Activated CD8-positive, alpha-beta T cell treated with anti-CD3 and anti-CD28 coated beads, Interleukin-2, amount 10 ng/mL, durations not matched to agents 7 days and 5 days (primary cell): ENCODE measurements at places on chromosomes 5 and 9. TPM values are rescaled to one million over a fixed set of nuclear protein-coding genes. Genes with fewer than 3 reads are reported as not detected.

GRCh38 chr9:114051706-114052105, 26.4 kb downstream of the AMBP start:
- no peak for DNase-seq
- H3K4me3 ChIP-seq: no peak overlapping the region
- no peaks in the 10 kb centered on the region for H3K4me1 ChIP-seq
- H3K27me3 ChIP-seq: no peaks in the 10 kb centered on the region
- no peak overlapping the region for H3K27ac ChIP-seq

The PIP5K1B gene
- total RNA-seq: 0.13 TPM

GRCh38 chr9:85730916-85731630, 10.7 kb downstream of the AGTPBP1 start:
- no peak for DNase-seq
- H3K4me3 ChIP-seq: no peak overlapping the region
- H3K4me1 ChIP-seq: peaks cover 52% of the 10 kb centered on the region
- no peak overlapping the region for H3K27ac ChIP-seq
- H3K36me3 ChIP-seq: peaks cover 15% of the 10 kb centered on the region

The FSD1L gene
- total RNA-seq: 8.3 TPM

The PRDM9 gene
- not detected for total RNA-seq

DNA sequence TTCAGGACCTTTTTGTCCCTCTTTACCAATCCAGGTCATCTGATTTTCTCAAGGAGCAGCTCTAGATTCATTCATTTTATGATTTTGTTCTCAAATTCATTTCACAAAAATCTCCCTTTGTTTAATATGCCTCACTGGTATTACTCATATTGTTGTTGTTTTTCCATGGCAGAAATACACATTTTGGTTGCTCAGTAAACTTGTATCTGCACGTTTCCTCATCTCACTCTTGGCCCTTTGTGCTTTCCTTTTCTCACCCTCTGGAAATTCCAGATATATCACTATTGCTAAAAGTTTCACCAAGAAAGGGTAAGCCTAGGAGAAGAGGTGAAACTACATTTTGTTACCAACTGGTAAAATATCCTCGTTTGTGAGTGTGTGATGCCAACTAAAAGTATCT, 14.8 kb downstream of the ASPN start:
- H3K27ac ChIP-seq: no peak overlapping the region
- H3K27me3 ChIP-seq: no peaks in the 10 kb centered on the region
- H3K4me3 ChIP-seq: no peak overlapping the region
- DNase-seq: no peak
- no peaks in the 10 kb centered on the region for H3K4me1 ChIP-seq
- H3K36me3 ChIP-seq: no peaks in the 10 kb centered on the region

GRCh38 chr5:94754824-94755223, 136.4 kb downstream of the SLF1 start:
- H3K27ac ChIP-seq: no peak overlapping the region
- H3K27me3 ChIP-seq: peaks cover 3% of the 10 kb centered on the region
- no peak overlapping the region for H3K4me3 ChIP-seq
- H3K36me3 ChIP-seq: no peaks in the 10 kb centered on the region
- DNase-seq: no peak
- H3K4me1 ChIP-seq: no peaks in the 10 kb centered on the region

GRCh38 chr5:125555591-125555990, 809.2 kb upstream of the ZNF608 start:
- H3K27ac ChIP-seq: no peak overlapping the region
- H3K27me3 ChIP-seq: no peaks in the 10 kb centered on the region
- H3K4me1 ChIP-seq: no peaks in the 10 kb centered on the region
- no peaks in the 10 kb centered on the region for H3K36me3 ChIP-seq

The APBA1 gene
- total RNA-seq: 0.13 TPM

DNA sequence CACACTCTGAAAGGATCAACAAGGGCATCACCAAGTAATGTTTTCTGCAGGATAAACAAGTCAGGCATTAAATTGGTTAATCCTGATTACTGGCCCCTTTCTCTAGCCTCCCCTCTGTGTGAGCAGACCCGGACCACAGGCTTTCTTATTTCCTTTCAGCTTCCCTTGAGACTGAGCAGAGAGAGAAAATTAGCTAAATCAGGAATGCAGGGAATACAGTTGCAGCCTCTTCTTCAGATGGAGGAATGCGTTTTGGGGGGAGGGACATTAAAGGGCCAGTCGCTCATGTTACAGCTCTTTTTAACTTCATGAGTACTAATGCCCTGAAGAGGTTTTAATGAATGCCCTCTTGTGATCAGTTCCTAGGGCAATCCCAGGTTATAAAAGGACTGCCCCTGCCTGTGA, 19.8 kb downstream of the PCDHAC2 start:
- H3K27me3 ChIP-seq: no peaks in the 10 kb centered on the region
- no peak for DNase-seq

- DNase-seq: no peak
- peaks cover 9% of the 10 kb centered on the region for H3K36me3 ChIP-seq
- H3K27me3 ChIP-seq: peaks cover 40% of the 10 kb centered on the region
- H3K27ac ChIP-seq: no peak overlapping the region
- H3K4me1 ChIP-seq: peaks cover 5% of the 10 kb centered on the region
- no peak overlapping the region for H3K4me3 ChIP-seq
These were observed 20.2 kb downstream of the NR2F1 start for GRCh38 chr5:93603078-93603792.

- H3K4me1 ChIP-seq: no peaks in the 10 kb centered on the region
- H3K27ac ChIP-seq: no peak overlapping the region
- no peak for DNase-seq
- H3K36me3 ChIP-seq: no peaks in the 10 kb centered on the region
- no peak overlapping the region for H3K4me3 ChIP-seq
- no peaks in the 10 kb centered on the region for H3K27me3 ChIP-seq
These were observed 244.8 kb upstream of the IRX2 start for GRCh38 chr5:2996248-2996647.

DNA sequence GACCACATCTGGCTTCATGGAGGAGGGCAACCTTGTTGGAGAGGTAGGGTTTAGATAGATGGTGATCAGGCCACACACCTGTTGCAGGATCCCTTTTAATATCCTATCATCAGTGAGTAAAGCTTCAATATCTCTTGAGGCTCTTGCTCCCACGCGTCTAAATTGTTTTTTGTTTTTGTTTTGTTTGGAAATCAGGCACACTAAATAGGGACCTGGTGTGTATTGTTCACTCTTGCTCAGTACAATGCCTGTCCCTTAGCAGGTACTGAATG, 2.6 kb upstream of the TMEM268 start:
- no peak overlapping the region for H3K4me3 ChIP-seq
- no peaks in the 10 kb centered on the region for H3K27me3 ChIP-seq
- no peak overlapping the region for H3K27ac ChIP-seq
- H3K4me1 ChIP-seq: peaks cover 28% of the 10 kb centered on the region
- H3K36me3 ChIP-seq: peaks cover 5% of the 10 kb centered on the region

The IL4 gene
- total RNA-seq: not detected

- no peak for DNase-seq
- no peak overlapping the region for H3K4me3 ChIP-seq
- H3K36me3 ChIP-seq: no peaks in the 10 kb centered on the region
- no peaks in the 10 kb centered on the region for H3K27me3 ChIP-seq
- no peak overlapping the region for H3K27ac ChIP-seq
These were observed 53.9 kb downstream of the BARX1 start for GRCh38 chr9:93900971-93901861.

DNA sequence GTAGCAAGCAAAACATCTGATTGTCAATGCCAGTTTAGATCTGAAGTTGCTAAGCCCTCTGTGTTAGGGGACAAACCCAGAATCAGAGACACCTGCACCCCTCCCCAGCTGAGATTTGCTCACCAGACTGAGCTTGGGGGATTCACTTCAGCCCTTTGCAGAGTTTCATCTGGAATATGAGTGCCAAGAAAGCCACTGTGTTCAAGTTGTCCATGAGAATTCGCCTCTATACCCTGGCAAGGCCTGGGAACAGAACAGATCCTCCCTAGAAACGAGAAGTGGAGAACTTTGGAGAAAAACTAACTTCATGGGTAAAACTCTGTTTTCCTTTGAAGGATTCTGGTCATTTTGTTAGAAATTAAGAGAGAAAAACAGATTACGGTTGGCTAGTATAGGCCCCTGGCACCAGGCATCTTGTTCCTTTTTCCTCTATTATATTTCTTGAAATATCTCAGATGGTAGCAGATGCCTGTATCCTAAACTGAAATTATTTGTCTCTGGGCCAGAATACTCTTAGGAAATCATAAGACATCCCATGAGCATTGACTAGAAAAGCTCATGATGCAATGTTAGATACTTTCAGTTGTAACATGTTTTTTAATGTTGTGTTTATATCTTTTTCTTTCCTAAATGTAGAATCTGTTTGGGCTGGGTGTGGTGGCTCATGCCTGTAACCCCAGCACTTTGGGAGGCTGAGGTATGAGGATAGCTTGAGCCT, 64.4 kb downstream of the SNX18 start:
- DNase-seq: no peak
- H3K4me1 ChIP-seq: peaks cover 4% of the 10 kb centered on the region
- no peak overlapping the region for H3K27ac ChIP-seq
- no peaks in the 10 kb centered on the region for H3K36me3 ChIP-seq

- peaks cover 5% of the 10 kb centered on the region for H3K4me1 ChIP-seq
- peaks cover under 1% of the 10 kb centered on the region for H3K36me3 ChIP-seq
- H3K27ac ChIP-seq: no peak overlapping the region
These were observed 72.0 kb upstream of the IL12B start for GRCh38 chr5:159402311-159402710.
